ENCODE measurements at places on chromosomes 16 and 17. TPM values are rescaled to one million over a fixed set of nuclear protein-coding genes. Genes with fewer than 3 reads are reported as not detected.

SALL1 gene
- total RNA-seq: 1.1 TPM

DNA sequence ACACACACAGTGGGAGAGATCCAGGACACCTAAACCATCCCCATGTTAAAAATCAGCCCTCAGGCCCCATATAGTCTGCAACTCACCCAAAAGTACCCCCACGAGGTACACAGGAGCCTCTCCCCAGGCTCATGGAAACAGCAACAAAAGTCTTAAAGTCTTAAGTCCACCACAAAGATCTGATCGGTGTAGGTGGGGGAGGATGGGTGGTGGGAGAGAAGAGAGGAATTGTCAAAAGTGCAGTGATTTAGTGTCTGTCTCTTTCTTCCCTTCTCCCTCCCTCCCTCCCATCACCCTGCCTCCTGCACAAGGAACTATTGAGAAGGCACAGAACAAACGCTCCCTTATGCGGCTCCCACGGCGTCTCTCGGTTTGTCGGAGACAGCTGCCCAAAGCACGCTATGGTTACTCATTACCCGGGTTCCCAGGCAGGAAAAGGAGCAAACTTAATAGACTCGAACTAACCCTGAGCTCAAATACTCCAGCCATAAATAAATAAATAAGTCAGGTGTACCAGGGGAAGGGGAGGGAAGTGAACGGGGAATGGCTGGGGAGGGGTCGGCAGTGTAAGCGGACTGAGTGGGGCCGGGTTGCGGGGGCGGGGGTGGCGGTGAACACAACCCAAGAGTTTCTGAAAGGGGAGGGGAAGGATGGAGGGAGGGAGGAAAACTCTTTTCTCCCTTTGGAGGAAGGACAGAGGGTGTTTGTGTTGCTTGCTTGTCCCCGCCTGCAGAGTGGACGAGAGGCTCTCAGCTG, 477.4 kb downstream of the SLC39A11 start:
- H3K27ac ChIP-seq: peak overlapping the region; percentile 71
- H3K36me3 ChIP-seq: no peaks in the 10 kb centered on the region
- H3K27me3 ChIP-seq: no peaks in the 10 kb centered on the region
- no peak for DNase-seq

RAMP2 gene
- 5.6 TPM for total RNA-seq

DNA sequence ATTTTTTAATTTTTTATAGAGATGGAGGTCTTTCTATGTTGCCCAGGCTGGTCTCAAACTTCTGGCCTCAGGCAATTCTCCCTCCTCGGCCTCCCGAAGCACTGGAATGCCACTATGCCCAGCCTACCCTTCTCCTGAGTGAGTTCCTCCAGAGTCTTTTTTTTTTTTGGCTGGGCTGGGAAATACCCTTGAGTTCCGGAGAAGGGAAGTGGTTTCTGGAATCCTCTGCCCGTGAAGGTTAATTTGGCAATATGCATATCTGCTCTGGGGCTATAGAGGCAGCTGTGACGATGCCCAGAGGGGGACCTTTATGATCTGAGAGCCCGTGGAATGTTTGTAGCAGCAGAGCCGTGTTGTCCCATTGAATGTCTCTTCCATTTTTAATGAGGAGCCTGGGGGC, 217.5 kb downstream of the RBFOX1 start:
- no peak overlapping the region for H3K27ac ChIP-seq
- DNase-seq: no peak
- no peaks in the 10 kb centered on the region for H3K36me3 ChIP-seq
- no peaks in the 10 kb centered on the region for H3K4me1 ChIP-seq
- no peak overlapping the region for H3K4me3 ChIP-seq
- no peaks in the 10 kb centered on the region for H3K27me3 ChIP-seq

All from pancreas (tissue), 10 donors.